Activated CD4-positive, alpha-beta T cell treated with anti-CD3 and anti-CD28 coated beads for 36 hours (primary cell): ENCODE measurements at places on chromosomes 4 and X.

- no peak for DNase-seq
Measured at GRCh38 chr4:84669201-84669600, 86.3 kb downstream of the CDS1 start.

DNA sequence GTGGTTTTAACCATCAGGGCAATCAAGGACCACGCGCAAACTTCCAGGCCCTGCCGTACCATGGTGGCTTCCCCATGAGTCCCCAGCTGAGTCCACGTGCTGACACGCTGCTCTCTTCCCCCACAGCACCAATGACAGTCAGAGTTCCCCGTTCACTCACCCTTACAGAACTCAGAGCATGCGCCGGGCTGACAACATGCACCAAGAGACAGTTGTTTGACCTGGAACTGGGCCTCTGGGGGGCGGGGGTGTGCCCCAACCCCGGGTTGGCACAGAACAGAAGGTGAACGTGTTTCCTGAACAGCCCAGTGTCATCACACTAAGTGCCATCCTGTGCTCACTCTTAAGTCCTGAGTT is 29.4 kb downstream of the IRF2 start:
- peak; percentile 67 for DNase-seq

DNA sequence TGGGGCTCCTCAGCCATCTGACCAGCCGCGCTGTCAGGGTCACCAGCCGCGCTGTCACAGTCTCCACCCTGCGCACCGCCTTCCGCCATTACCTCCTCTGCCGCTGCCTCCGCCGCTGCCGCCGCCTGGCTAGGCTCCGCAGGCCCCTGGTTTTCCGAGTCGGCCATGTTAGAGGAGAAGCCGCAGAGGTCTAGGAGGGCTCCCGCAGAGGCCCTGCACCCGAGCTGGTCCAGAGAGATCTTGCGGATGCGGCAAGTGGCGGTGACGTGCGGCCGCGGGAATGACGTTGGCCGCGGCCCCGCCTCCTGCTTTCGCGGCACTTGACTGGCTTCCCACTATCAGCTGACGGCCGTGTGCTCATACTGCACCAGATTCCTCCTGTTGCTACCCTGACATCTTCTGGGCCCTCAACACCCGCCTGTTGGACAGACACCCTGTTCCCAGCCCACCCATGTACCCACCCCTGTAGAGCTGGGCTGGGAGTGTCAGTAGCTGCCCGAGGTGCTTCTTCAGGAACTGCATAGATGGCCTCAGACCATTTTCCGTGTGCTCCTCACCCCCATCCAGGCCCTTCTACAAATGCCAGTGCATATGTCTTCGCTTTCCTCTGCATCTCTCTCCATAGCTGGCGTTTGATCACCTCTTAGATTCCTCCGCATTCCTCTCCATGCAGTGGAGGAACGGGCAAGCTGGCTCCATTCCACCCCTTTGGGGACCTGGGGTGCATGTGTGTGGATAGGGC is at the start of gene NAP1L5:
Gene NAP1L5, minus strand, starts transcription at position 242 of the 742 bp plus-strand sequence. Its CDS starts 75 bp downstream, at position 167.
- DNase-seq, result peak; percentile 81

GRCh38 chr4:128615197-128615596 is 194.3 kb upstream of the JADE1 start:
- DNase-seq, result no peak

GRCh38 chr4:41176340-41176739 is 38.0 kb downstream of the APBB2 start:
- no peak for DNase-seq

DNA sequence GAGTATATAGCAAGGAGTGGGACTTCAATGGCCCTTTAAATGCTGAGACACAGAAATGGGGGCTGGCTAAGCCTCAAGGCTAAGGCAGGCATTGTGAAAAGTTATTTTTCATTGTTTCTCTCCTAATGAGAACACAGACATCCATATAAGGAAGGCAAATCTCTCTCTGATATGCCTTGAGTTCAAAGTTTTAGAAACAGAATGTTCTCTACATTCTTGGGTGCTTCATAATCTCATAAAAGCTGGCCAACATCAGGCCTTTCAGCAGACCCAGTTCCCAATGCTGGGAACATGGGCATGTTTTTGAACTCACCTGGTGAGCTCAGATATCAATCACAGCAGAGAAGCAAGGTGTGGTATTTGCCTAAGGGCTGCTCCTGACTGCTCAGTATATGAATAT is 19.4 kb upstream of the RAB40A start:
- DNase-seq, result no peak

DNA sequence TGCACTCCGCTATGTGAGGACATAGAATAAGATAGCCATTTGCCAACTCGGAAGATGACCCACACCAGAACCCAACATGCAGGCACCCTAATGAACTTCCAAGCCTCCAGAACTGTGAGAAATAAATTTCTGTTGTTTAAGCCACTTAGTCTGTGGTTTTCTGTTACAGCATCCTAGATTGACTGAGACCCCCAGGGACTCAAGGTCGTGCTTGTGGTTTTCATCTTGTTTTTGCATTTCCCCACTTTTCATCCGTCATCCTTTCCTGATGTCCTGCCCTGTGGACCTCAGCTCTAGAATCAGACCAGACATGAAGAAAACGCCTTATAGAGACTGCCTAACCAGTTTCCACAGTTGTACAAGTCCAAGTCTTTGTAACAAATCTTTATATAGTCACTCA is 54.4 kb downstream of the MCUB start:
- DNase-seq, result no peak

DNA sequence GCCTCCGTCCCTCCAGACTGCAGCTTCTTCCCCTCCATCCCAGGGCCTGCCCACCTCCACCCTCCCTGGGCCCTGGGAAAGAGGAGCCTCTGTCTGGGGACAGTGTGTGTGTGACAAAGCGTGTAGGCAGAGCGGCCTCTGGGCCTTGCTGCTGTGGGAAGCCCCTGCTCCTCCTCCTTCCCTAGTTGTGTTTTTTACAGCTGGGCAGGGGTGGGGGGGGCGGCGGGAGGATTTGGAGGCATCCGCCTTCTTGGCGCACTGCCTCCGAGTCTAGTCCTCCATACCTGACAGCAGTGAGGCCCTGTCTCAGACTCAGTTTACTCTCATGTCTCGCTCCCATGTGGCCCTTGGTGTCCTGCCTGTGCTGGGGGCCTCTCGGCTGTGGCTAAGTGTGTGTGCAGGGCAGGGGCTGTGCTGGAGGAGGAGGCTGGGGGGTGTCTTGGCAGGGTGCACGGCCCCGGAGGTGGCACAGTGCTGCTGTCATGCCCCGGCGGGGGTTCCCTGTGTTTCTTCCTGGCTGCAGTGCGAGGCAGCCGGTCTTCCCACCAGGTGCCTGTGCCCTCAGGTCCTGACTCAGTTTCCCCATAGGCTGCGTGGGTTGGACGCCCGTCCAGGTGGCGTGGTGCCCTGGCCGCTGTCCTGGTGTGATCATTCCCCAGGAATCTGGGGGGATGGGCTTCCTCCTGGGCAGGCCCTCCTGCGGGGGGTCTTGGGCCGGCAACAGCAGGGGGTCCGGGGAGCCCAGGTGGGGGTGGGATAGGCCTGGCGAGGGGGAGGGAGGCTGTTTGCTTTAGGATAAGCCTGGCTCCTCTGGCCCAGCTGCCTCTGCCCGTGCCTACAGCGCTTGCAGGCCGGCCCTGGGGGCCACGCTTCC is 7.0 kb downstream of the FGFRL1 start:
- no peak for DNase-seq
